Dermis lymphatic vessel endothelial cell (primary cell): ENCODE measurements at places on chromosomes 5 and 9. TPM values are rescaled to one million over a fixed set of nuclear protein-coding genes. Genes with fewer than 3 reads are reported as not detected.

PRDM9 gene
- not detected in 2 replicates for total RNA-seq

ARL14EPL gene
- 0.17 and 0.33 TPM in 2 replicates for total RNA-seq

EQTN gene
- 0.09 and 0.22 TPM in 2 replicates for total RNA-seq

LHX6 gene
- total RNA-seq: 0.09 and 0.22 TPM in 2 replicates

FBP2 gene
- not detected in 2 replicates for total RNA-seq

SPATA31C1 gene
- total RNA-seq: not detected in 2 replicates

CCDC192 gene
- not detected in 2 replicates for total RNA-seq

FGFR4 gene
- 1.3 and 3.3 TPM in 2 replicates for total RNA-seq

CNTFR gene
- not detected in 2 replicates for total RNA-seq
